Brain (organoid and tissue), 16 donors: ENCODE measurements at places on chromosomes 6 and 20.
A peak's percentile ranks its signal among the peaks of the same experiment; 100 is the strongest.

- no peak for DNase-seq
Observed at GRCh38 chr6:111562246-111562645, 43.4 kb downstream of the TRAF3IP2 start.

- DNase-seq = peak; percentile 69
Observed at GRCh38 chr6:130547723-130548122, 181.9 kb downstream of the TMEM200A start.

DNA sequence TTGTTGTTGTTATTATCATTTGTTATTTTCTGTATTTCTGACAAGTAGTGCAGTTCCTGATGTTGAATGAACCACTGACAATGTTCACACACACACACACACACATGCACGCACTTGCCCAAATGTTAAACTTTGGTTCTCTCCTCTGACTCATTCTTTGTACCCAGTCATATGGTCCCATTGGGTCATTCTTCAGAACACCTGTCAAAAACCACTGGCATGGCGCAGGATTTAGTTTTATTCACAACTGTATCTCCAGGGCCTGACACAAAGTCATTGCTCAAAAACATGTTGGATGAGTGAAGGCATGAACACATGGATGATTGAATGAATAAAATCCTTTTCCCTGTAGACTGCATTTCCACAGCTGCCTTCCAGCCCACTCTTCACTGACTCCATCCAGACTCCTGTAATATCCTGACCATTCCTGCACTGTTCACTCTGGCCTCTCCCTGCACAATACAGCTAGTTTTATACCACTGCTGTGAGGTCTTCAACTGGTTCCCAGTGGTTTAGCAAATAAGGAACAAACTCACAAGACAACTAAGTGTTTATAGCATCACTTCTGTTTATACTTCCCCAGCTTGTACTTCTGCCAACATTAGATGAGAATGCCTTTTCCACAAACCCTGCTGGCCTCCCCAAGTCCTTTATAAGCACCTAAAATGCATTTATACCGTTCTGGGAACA, 6.9 kb upstream of the CST11 start:
- DNase-seq = no peak

DNA sequence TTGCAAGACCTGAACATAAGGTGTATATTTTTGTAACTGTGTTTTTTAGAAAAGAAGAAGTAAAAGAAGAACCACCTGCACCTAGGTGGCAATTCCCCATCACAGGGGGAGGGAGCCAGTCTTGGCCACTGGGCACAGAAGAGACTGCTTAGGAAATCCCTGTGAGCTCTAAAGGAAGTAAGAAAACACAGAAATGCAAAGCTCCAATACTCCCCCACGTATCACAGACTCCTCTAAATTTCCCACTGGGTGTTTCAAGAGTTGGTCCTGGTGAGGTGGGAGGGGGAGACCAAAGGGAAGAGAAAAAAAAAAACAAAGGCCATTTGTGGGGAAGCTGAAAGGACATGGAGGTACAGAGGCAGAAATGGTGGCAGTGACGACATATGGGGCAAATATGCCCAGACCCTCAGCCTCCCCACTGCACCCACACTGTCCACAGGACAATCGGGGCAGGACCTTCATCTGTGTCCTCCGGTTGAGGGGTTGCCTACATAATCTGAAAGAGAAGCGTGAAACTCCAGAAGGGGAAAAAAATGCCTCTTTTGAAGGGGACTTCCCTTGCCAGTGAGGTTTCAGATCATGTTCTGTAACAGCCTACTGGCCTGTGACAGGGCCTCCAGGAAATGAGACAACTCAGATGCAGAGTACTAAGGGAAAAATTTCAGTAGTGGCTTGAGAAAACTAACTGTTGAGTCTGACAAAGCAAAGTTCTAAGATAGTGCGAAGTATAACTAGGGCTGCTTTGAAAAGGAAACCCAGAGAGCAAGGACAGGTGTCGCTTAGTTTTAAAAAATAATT, 226.2 kb upstream of the MARCKS start:
- DNase-seq = no peak

GRCh38 chr20:53699906-53700305, 106.3 kb upstream of the ZNF217 start:
- DNase-seq = no peak

DNA sequence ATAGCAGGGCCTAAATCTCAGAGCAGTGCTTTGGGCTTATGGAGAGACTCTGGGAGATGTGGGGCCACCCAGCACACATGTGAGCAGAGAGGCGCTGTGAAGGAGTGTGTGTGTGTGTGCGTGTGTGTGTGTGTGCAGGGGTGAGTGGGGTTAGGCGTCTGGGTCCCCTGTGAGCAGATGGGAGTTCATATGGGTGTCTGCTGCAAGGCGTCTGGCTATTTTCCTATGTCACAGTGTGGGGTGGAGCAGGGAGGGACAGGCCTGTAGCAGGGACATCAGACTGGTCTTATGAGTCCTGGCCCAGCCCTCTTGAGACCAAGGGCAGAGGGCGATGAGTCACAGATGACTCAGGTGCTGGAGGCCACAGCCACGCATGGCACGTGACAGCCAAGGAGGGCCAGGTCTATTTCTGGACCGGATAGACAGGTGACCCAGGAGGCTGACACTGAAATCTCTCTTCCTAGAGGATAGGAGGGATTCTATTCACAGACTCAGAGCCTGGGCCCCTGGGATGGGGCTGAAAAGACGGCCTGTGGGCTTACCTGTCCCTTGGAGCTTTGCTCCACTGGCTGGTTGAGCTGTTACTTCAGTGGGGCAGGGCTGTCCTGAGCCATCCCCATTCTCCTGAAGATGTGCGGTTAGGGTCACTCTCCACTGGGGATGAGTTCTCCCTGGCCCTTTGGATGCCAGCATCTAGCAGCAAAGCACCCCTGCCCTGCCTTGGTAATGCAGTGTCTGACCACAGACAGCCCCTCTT, 28.9 kb downstream of the VEGFA start:
- DNase-seq = no peak

DNA sequence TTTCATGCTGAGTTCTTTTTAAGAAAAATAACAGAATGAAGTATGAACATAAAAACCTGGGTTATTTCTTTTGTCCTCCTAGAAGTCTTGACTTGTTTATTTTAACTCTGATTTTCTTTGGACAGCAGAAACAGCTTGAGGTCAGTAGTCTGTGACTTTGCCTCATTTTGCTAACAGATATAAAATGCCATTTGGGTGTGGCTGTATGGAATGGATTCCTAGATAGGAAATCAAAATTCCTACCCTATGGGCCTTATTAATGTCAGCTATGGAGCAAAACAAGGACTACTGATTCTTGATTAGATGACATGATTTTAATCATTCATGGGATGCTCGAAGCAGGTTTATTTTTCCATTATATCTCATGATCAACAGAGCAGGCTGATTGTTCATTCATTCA, 46.8 kb upstream of the TENT5A start:
- DNase-seq = no peak

DNA sequence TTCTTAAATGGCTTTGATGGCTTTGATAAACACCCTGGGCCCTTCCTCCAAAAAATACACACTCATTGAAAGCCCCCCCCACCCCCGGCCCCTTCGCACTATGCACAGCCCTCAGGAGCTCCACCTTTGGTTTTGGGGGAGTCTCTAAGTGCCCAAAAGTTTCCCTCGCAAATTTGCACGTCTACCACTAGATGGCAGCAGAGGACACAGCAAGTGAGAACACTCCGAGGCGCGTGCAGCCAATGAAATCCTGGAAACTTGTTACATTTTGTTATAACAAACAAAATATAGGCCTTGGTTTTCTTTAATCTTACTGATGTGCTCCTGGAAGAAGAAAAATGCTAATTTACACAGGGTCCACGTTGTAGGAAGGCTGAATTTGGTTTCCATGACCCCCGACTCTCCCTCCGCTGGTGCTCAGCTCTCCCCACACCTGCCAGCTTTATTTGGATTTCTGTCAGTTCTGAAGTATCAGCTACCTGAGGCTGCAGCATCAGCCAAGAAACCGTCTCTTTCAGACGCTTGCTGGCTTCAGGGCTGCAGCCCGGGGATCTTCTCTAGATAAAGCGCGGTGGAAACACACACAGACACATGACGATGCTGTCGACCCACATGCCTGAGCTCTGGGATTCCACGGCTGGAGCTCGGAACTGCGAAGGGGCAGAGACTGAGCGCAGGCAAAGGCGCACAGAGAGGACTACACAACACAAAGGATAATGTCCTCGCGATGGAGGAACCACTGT, 148.3 kb upstream of the RPS6KA2 start:
- DNase-seq = peak; percentile 88

- no peak for DNase-seq
Observed at GRCh38 chr6:3277851-3278416, 19.2 kb downstream of the PSMG4 start.

DNA sequence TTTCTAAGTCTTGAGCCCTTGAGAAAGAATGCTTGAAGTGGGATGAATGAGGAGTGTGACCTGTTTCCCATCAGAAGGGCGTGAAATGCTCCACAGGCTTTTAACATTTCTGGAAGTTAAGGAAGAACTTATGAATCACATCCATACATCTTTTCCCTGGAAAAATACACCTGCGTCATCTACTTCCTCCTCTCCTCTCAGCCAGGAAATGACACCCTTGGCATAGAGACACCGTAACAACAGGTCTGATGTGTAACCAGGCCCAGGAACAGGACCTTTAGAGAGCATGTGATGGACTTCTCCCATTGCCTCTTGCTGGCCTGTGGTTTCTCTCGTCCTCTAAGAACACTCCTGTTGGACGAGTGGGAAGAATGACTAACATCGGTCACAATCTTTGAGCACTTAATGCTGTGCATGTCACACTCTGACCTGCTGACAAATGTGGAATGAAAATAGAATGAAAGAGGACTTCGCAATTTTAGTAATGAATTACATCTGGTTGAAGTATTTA, 28.5 kb upstream of the CITED2 start:
- no peak for DNase-seq

DNA sequence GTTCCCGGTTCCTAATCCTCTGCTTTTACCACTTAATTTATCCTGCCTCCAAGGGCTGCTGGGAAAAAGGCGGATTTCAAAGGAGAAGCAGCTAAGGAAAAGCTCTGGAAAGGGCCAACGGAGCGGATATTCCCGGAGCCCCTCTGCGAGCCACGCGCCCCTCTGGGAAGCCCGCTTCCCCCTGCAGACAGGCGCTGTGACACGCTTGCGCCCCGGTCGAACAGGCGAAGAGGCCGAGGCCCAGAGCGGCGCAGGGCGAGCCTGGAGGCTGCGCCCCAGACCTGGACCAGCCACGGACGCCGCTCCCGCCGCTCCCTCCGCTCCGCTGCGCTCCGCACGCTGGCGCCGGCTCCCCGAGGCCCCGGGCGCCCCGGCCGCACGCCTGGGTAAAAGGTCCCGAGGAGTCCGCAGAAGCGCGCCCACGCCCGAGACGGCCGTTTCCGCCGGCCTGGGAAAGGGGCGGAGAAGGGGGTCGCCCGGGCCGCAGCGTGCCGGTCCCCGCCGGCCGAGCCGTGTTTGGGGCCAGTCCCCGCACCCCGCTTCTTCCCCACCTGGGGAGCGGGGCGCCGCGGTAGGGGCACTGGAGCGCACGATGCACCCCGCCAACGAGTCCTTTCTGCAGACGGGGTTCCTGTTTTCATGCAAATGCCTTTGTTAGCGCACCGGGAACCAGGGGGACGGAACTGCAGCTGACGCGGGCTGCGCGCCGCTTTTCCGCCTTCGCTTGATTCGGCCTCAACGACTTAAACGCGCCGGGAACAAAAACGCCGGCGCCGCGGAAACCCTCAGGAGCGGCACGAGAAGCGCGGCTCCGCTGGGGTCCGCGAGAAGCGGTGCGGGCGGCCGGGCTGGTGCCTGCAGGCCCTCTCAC, 91.9 kb upstream of the SIRPA start:
- DNase-seq = peak; percentile 90

DNA sequence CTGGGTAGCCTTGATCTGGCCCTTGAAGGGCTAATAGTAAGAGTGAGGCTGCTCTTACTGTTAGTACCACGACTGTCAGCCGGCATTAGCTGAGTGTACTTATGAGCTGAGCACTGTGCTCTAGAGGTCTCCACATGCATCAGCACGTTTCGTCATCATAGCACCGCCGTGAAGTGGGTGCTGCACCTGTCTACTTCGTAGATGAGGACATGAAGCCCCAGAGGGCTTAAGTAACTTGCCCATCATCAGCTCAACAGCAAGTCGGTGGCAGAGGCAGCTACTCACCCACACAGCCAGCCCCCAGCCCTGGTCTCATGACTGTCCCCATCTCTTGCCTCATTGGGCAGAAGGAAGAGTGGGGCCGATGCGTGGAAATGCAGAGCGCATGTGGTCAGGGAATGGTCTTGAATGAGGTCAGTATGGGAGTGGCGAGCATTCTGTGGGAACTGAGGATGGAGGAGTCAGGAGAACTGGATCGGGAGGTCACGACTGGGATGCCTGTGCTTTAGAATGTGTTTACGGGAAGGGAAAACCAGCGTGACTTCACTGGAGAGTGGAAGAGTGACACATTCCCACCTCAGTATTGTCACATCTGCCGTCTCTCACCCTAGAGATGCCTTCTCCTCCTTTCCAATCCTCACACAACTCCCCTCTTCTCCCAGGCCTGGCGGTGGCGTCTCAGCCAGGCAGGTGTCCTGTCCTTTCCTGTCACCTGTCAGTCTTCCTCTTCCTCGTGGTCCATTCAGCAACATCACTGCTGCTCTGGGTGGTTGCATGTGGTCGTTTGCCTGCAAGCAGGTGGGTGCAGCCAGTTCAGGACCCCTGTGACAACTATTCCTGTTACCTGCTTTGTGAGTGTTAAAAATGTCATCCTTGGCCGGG, 6.0 kb downstream of the SYTL3 start:
- no peak for DNase-seq

DNA sequence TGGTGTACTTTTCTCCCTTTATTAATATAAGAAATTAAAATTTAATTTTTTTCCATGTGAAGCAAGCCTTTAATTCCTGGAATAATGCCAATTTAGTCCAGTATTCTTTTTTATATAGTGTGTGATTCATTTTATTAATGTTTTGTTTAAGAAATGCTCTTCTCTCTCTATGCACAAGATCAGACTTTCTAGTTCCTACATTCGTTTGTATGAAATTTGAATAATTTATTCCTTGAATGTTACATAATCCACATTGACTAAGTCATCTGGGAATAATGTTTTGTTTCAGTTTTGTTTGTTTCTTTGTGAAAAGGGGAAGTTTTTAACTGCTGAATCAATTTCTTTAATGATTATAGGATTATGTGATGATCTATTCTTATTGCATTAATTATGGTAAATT, 181.4 kb upstream of the ID4 start:
- no peak for DNase-seq

- DNase-seq = no peak
Observed at GRCh38 chr6:148557796-148558321, 189.0 kb upstream of the UST start.

GRCh38 chr6:137927777-137928218, 60.7 kb downstream of the TNFAIP3 start:
- no peak for DNase-seq

- no peak for DNase-seq
Observed at GRCh38 chr6:64290867-64291266, 655.3 kb downstream of the PHF3 start.

GRCh38 chr6:77026341-77026740, 436.9 kb downstream of the HTR1B start:
- no peak for DNase-seq
